ENCODE measurements at places on chromosomes 5 and 9.

- no peak for DNase-seq
Observed at GRCh38 chr9:2764353-2764752, 47.0 kb downstream of the KCNV2 start.

DNA sequence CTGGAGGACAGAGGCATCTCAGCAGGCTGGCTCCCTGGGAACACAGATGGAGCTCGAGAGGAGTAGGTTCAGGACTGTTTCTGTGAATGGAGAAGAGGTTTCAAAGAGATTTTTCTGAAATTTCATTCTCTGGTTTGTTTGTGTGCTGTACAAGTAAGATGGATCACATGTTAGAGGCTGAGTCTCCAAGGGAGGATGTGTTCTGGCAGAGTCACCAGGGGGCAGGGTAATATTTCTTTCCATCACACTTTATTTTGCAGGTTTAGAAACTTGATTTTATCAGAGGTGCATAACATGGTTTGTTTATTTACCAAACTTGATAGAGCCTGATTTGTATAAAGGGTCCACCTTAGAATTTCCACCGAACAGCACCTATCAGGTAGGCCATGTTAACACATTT, 69.2 kb upstream of the ARL15 start:
- no peak for DNase-seq

DNA sequence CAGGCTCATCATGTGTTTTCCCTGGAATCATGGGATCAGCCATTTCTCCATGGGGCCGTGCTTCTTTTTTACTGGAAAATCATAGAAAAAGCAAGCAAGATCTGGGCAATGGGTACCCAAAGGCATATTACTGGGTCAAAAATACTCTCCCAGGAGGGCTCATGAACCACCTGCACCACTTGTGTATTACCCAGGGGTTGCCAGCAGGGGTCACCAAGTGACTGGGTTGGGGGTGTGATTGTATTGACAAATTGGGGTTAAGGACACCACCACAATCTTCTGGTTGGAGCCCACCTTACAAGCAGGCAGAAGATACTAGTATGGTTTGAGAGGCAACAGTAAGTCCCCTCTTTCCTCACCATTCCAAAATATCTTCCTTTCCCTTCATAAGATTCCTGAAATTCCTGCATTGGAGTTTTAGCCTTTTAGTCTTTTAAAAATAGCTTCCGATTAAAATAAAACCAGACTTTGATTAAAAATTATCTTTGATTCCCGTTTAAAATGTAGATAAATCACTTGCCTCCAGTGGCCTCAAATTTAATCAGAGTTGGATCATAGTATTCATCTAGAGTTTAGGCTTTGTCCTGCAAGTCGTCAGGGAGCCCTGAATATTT, 603.3 kb downstream of the KIF4B start:
- DNase-seq: peak; percentile 19

- DNase-seq: no peak
Observed at GRCh38 chr9:133261103-133261752, 13.8 kb downstream of the ABO start.

GRCh38 chr9:127333221-127334064, 63.5 kb upstream of the SLC2A8 start:
- no peak for DNase-seq

- DNase-seq: no peak
Observed at GRCh38 chr9:35533398-35533797, 43.5 kb downstream of the RUSC2 start.

DNA sequence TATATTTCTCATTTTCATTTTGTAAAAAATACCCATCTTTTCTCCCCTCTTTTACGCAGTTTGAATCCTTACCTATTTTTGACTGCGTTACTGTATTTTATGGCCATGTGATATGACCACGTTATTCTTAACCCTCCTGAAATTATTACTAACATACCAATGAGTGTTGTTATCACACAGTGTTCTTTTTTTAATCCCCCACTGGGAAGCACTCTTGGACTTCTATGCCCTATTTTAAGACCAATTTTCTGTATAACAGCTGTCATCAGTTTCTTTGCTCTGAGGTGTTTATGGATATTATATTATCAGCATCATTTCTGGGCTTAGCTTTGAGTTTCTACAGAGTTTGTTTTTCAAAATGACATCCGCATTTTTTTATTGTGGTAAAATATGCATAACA, 71.1 kb downstream of the CFAP95 start:
- no peak for DNase-seq

- DNase-seq: no peak
Observed at GRCh38 chr9:77672183-77672582, 24.1 kb upstream of the GNA14 start.

- no peak for DNase-seq
Observed at GRCh38 chr9:14212697-14213420, 101.1 kb downstream of the NFIB start.

DNA sequence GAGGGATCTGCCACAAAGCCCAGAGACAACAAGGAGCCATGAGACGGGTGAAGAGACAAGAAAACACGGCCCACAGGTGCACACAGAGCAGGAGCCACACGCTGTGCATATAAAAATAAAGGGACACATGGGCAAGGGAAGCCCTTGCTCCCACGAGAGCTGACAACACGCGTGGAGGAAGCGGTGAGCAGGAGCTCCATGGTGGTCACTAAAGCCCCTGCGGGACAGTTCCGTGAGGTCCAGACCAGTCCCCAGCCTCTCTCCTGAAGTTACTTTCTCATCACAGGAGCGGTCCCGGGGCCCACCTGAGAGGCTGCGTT, 90.7 kb downstream of the CAMSAP1 start:
- DNase-seq: no peak

GRCh38 chr9:18721267-18721994, 247.5 kb downstream of the ADAMTSL1 start:
- no peak for DNase-seq

- peak; percentile 16 for DNase-seq
Observed at GRCh38 chr5:99795031-99795430, 740.1 kb upstream of the FAM174A start.

- DNase-seq: no peak
Observed at GRCh38 chr5:43195670-43196265, 3.7 kb downstream of the NIM1K start.

- DNase-seq: no peak
Observed at GRCh38 chr9:35232867-35233544, 71.2 kb downstream of the UNC13B start.

DNA sequence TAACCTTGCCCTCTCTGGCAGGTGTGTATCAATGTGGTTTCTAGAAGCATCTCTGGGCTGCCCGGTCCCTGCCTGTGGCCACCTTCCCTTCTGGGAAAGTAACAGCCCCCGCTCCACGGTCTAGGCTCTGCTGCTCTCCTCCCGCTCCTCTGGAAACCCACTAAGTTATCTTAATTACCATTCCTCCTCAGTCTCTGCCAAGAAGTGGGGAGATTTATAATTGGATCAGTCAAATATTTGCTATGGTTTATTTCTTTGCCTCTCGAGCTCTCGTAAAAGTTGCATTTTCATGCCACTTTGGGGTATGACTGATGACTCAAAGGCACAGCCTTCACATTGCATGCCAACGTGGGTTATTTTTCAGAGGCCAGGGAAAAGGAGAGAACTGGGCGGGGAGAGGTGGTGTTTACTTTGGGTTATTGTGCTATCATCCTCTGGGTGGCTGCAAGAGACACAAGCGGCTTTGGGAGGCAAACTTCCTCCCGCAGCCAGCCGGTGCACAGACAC, 205.3 kb upstream of the WWC1 start:
- no peak for DNase-seq

Data from RKO (cell line).